ENCODE measurements at places on chromosomes 3 and 15. TPM values are rescaled to one million over a fixed set of nuclear protein-coding genes. Genes with fewer than 3 reads are reported as not detected.

PLA2G4E gene
- not detected for total RNA-seq

PPP2R3A gene
- 9.4 TPM for total RNA-seq

MNS1 gene
- total RNA-seq = 4.3 TPM

TERC gene
- 544 TPM for total RNA-seq

OR4F15 gene
- total RNA-seq = not detected

Data from PC-3 (cell line).